ENCODE measurements at places on chromosomes 11 and 22.

GRCh38 chr11:12478743-12479142 is 101.4 kb downstream of the PARVA start:
- DNase-seq = no peak

GRCh38 chr11:19199048-19199447 is 2.7 kb downstream of the CSRP3 start:
- no peak for DNase-seq

DNA sequence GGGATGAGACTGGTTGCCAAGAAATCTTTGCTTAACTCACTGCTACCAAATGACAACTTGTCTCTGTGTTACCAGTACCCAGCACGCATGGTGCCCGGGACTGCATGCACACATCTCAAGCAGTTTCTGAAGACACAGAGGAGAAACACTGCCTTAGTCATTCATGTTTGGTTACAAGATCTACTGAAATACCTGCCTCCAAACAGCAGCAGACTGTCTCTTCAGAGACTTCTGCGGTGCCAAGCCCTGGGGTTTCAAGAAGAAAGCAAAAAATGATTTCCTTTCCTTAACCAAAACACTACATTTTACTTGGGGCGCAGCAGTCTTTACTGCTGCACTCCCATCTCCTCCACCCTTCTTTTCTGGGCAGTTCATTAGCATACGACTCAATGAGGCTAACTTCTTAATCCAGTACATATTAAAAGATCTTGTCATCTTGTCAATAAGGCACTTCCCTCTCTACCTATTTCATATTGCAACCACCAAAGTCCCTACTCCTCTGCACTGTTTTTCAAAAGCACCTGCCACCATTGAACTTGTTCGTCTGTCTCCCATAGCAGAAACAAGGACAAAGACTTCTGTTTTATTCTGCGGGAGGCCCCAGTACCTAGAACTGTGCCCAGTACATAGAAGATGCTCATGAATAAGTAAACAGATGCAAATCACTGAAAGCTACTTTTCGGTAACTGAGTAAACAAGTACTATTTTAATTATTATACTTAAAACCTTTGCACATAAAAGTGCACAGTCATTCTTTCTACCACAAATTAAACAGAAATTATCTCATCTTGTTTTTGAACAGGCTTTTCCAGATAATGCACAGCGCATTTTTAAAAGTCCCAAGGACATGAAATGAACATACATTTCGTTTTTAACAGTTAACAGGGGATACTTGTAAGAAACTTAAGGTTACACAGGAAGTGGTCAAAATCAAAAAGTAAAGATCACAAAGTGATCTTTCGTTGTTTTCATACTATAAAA is 4.0 kb downstream of the NAP1L4 start:
- no peak for DNase-seq

DNA sequence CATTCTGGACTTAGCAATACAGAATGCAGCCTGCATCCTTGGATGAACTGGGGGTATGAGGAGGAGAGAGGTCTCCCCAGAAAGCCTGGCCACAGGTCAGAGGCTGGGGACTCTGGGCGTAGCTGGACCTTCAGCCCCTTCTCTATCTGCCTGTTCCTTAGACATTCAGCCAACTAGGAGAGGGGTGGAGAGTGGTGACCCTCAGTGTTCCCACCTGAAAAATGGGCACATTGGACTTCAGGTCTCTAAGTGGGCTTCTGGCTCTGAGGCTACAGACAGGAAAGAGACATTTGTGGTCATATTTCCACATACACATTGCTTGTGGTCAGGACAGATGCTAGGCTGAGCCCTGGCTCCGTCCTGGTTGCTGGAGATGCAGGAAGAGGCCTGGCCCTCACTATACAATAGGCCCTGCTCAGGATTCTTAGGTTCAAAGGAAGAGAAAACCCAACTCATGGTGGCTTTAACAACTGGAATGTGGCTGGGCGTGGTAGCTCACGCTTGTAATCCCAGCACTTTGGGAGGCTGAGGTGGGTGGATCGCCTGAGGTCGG is 30.1 kb upstream of the CBX7 start:
- DNase-seq = no peak

GRCh38 chr11:110587972-110588371 is 124.3 kb downstream of the ARHGAP20 start:
- no peak for DNase-seq

DNA sequence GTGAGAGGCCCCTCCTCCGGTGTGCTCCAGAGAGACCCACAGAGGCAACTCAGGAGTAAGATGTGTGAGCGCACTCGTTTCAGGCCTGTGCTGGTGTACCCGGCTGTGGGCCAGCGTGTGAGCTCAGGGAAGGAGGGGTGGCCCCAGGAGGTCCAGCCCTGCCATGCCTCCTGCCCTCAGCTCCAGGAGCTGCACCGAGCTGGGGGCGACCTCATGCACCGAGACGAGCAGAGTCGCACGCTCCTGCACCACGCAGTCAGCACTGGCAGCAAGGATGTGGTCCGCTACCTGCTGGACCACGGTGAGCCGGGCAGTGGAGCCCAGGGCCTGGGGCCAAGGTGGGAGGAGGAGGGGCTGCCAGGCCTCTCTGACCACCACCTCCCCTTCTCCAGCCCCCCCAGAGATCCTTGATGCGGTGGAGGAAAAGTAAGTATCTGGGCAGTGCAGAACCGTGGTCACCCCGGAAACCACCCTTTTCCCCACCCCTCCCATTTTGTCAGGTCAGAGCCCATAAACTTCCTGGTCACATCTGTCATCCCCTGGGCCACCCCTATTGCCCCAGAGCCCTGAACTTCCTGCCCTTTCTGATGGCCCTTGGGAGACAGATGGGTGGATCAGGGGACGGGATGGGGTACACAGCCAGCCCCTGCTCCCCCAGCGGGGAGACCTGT is 2.5 kb upstream of the MDK start:
- DNase-seq = no peak

Data from GM10248 (cell line).